ENCODE measurements at places on chromosomes 1 and 21.

DNA sequence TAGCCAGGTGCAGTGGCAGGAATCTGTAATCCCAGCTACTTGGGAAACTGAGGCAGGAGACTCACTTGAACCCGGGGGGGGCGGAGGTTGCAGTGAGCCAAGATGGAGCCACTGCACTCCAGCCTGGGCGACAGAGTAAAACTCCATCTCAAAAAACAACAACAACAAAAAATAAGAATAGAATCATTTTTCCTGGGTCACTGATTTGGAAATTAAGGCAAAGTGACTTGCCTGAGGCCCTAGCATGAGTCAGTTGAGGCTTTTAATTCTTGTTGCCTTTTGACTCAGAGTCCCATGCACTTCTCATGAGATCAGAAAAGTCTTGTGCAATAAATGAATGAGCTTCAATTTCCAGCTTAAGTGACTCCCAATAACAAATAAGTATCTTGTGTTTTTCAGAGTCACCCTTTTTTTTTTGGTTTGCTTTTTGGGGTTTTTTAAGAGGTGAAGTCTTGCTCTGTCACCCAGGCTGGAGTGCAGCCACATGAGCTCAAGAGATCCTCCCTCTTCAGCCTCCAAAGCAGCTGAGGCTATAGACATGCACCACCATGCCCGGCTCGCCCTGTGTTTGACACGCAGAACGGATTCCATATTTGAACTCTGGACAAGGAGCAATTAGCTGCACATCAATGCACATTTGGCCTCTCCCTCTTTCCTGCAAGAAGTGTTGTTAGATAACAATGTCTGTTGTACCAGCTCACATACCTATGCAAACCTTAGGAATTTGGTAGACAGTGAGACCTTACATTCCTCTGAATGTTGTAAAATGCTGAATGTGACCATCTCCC lies 3.4 kb upstream of the PLEKHM2 start:
- no peak for DNase-seq

DNA sequence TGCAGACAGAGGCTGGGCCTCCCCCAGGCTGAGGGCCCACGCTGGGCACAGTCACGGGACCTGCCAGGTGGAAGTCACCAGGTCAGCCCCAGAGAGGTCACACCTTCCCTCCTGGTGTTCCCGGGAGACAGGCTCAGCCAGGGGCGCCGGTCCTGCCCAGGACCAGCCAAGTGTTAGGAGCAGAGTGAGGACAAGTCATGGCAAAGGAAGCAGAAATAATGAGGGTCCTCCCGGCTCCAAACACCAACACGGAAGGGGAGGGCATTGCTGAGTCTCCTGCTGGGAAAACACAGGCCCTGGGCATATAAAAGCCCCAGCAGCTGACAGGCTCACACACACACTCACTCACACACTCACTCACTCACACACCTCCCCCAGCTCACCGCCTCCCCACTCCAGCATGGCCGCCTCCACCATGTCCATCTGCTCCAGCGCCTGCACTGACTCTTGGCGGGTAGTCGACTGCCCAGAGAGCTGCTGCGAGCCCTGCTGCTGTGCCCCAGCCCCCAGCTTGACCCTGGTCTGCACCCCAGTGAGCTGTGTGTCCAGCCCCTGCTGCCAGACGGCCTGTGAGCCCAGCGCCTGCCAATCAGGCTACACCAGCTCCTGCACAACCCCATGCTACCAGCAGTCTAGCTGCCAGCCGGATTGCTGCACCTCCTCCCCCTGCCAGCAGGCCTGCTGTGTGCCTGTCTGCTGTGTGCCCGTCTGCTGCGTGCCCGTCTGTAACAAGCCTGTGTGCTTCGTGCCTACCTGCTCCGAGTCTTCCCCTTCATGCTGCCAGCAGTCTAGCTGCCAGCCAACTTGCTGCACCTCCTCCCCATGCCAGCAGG lies at the start of gene KRTAP10-10:
KRTAP10-10 (plus strand) TSS at position 339 of the 833 bp plus-strand sequence; CDS start at position 401, 62 bp downstream.
- DNase-seq: no peak

- peak; percentile 51 for DNase-seq
Observed at GRCh38 chr1:198701766-198702539, 63.1 kb downstream of the PTPRC start.

- no peak for DNase-seq
Observed at GRCh38 chr1:32082022-32082421, 9.3 kb downstream of the TMEM39B start.

- DNase-seq: peak; percentile 19
Observed at GRCh38 chr1:19028110-19028509, 71.6 kb upstream of the IFFO2 start.

- DNase-seq: no peak
Observed at GRCh38 chr1:198096390-198096789, 60.4 kb upstream of the NEK7 start.

GRCh38 chr1:149995927-149996326 lies 14.6 kb downstream of the OTUD7B start:
- DNase-seq: no peak

GRCh38 chr1:204453141-204453772 lies 41.3 kb downstream of the PIK3C2B start:
- no peak for DNase-seq

GRCh38 chr1:234942012-234942332 lies 186.7 kb downstream of the TOMM20 start:
- no peak for DNase-seq

GRCh38 chr1:181643631-181644030 lies 160.3 kb downstream of the CACNA1E start:
- no peak for DNase-seq

DNA sequence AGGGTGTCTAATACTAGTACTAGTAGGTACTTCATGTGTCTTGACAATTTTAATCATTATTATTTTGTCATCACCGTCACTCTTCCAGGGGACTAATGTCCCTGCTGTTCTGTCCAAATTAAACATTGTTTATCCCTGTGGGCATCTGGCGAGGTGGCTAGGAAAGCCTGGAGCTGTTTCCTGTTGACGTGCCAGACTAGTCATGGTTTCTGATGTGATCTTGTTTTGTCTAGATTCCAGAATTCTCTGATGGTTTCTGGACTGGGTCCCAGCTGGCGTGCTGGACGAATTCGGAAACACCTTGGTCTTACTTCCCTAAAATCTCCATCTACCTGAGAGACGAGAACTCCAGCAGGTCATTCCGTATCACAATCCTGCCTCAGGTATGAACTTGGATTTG lies 66.1 kb upstream of the FAM3B start:
- no peak for DNase-seq

GRCh38 chr1:229132106-229132443 lies 138.8 kb upstream of the RAB4A start:
- DNase-seq: no peak

DNA sequence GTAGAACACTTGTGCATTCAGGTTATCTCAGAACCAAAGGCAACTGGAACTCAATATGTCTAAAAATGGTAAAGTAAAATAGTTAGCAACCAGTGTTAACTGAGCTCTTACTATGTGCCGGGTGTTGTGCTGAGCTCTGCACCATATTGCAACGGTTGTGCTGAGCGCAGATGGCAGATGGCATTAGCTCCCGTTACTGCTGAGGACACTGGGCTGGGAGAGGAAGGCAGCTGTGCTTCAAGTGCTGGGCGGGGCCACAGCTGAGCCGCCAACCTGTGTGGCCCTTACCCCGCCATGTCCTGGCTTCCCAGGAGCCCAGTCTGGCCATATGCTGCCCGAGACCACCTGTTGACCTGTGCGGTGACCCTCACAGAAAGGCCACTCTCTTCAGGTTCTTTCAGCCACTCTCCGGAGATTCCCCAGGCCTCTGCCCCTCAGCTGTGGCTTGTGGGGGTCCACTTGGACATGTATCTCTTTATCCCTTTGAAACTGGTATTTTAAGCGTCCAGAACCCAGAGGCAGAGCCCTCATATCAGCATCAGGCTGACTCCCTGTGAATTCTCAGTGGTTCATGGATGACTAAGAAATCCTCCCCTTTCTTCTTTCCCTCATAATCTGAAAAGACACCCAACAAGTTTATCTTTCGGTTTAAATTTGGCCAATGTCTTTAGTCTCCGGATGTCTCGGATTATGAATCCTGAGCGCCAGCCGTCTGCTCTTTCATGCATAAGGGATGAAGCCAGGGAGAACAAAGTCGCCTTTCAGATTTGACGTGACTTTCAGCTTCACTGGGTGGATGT lies 26.4 kb downstream of the LDLRAP1 start:
- no peak for DNase-seq

- DNase-seq: no peak
Observed at GRCh38 chr1:84402060-84402459, 3.8 kb downstream of the DNASE2B start.

DNA sequence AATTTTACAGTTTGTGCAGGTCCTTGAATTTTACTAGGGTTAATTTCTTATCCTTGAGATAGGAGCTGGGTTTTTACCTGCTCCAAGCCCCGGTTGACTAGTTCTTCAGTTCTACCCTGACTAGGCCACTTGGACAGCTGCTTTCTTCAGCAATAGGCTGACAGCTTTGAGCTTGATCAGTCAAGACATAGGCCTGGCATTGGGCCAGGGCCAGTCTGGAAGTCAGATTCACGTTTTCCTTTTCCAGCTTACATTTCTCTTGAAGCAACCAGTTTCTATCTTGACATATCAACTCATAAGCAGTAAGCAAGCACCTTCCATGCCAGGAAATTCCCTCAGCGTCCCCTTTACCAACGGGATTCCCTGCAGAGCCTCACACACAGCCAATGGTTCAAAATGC lies 63.7 kb upstream of the AJAP1 start:
- DNase-seq: no peak

- no peak for DNase-seq
Observed at GRCh38 chr1:202587859-202588485, 122.3 kb downstream of the SYT2 start.

GRCh38 chr1:206464456-206464964 lies 5.8 kb upstream of the IKBKE start:
- no peak for DNase-seq

GRCh38 chr1:78840453-78841271 lies 165.9 kb downstream of the ADGRL4 start:
- no peak for DNase-seq

- DNase-seq: no peak
Observed at GRCh38 chr1:43858324-43858723, 75.3 kb upstream of the ARTN start.

DNA sequence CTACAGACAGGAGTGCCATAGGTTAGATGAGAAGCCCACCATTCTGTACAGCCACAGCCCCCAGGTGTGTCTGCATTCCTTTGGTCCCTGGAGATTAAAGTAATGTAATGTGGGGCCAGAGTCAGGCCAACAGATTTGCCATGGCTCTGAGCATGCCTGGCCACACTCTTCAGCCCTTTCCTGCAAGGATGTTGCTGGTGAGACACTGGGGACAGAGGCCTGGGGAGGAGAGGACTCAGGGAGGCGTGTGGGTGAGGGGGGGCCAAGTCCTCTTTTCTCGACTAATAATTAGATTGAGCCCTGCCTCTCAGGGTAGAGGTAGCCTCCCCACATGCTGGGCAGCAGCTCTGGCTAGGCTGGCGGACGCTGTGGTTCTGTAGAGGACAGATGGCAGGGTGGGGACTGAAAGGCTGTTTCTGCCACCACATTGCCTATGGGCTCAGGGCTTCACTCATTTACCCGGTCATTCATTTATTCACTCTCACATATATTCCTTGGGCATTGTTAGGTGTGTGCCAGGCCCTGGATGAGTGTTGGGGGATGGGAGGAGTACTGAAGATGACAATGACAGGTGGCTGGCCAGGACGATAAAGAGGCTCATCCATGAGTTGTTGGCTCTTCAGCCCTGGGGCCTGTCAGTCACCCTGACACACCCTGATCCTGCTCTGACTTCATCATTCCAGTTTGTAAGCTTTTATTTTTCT lies 7.1 kb upstream of the PRCC start:
- DNase-seq: no peak

DNA sequence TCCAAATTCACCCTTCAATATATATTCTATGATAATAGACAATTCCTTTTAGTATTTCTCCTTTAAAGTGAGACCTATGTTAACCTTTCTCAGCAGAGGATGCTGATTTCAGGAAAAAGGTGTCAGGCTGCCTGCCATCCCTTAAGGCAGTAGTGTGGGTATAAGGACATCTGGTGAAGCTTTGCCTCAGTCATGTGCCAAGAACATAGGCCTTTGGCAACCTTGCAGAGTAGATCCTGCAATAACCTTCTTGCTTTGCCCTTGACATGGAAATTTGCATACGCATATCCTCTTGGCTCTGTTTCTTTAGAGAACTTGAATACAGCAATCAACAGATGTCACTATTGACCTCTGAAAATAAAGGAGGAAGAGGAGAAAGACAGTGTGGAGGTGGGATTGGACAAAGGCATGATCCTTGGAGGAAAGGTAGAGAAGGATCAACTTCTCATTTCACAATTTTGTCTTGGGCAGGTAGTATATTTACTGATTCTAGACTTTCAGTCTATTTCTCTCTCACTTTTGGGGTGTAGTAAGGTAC lies 21.1 kb upstream of the ZRANB2 start:
- no peak for DNase-seq

DNA sequence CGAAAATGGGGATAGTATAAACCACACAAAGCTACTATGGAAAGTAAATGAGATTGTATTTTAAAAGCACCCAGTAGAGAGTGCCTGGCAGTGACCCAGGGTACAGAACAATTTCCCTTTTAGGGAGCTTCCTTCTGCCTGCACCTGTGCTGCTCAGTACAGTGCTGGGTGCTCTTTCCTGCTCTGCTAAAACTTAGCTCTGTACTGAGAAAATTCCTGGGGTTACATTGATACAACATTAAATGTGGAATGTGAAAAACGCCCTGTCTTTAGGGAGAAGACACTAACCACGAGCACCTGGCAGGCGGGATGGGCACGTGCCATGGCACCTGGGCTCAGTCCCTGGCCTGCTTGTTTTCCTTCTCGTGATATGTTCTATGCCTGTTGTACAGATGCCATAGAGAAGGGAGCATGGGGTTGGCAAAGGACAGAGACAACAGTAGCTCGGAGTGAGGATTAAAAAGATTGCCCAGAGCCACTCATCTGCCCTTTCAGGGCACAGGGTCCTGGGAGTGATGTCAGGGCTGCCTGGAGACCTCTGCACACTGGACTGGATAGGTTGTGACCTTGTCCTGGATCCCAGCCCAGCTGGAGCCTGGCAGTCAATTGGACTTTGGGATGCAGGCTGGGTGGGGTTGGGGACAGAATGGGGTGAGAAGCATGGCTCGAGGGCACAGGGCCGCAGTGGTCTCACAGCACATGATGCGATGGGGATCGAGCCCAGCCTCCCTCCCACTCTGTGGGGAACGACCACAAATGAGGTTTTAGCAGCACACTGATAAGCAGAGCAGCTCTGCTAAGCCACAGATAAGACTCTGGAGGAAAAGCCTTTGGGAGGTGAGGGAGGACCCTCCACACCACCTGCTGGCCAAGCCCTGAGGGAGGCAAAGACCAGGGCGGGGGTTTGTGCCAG lies 4.2 kb downstream of the SPATA46 start:
- DNase-seq: no peak
